Activated CD4-positive, alpha-beta T cell treated with anti-CD3 and anti-CD28 coated beads for 36 hours (primary cell): ENCODE measurements at places on chromosomes 6 and 20.
A peak's percentile ranks its signal among the peaks of the same experiment; 100 is the strongest.

GRCh38 chr6:11392778-11393507 is 144.6 kb upstream of the TMEM170B start:
- no peak for DNase-seq

- peak; percentile 71 for DNase-seq
These were observed 104.4 kb upstream of the TAB2 start for GRCh38 chr6:149212892-149213801.

- DNase-seq: peak; percentile 57
These were observed 404.5 kb downstream of the SYNE1 start for GRCh38 chr6:152232501-152233151.

- DNase-seq: no peak
These were observed 920.1 kb upstream of the FLRT3 start for GRCh38 chr20:15257569-15257870.
